ENCODE measurements at places on chromosomes 1 and 21.

DNA sequence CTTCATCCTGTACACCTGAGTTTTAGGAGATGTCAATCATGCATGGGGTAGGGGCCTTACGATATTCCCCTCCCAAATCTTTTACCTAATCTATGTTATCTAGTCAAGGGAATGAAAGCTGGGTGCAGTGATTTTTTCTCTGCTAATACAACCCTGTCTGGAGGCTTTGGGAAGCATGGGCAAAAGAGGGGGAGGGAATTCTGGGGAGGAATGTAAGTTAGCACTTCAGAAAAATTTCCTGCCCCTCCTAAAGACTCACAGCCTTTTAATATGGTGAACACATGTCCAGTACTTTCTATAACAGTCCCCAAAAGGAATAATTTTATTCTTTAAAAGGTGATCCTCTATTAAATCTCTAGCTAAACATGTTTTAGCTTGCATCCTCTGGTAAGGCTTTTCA is 25.6 kb upstream of the PRELP start:
- DNase-seq = no peak

GRCh38 chr1:22100168-22100567 is 42.7 kb downstream of the WNT4 start:
- DNase-seq = no peak

DNA sequence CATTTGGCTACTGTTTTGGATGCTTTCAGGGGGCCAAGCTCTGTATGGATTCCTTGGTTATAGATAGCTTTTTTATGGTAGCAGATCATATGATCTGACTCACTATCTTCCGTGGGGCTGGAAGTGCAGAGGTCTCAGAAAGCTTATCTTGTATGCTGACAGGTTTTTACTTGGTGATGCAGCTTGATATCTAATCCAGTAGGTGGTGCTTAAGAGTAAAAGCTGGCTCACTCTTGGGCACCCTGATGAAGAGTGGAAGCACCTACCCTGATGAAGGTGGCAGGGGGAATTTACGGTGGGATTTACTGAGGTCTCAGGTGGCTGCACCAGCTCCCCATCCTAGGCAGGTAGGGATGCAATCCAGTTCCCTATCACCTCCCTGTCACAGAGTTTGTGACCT is 151.2 kb downstream of the PTBP2 start:
- no peak for DNase-seq

GRCh38 chr1:236345728-236346127 is 48.4 kb upstream of the EDARADD start:
- DNase-seq = no peak

GRCh38 chr1:38905985-38906384 is 24.6 kb upstream of the GJA9 start:
- DNase-seq = no peak

GRCh38 chr1:248841702-248842395 is 3.8 kb downstream of the ZNF672 start:
- no peak for DNase-seq

GRCh38 chr1:18332576-18332975 is 148.2 kb upstream of the KLHDC7A start:
- no peak for DNase-seq

DNA sequence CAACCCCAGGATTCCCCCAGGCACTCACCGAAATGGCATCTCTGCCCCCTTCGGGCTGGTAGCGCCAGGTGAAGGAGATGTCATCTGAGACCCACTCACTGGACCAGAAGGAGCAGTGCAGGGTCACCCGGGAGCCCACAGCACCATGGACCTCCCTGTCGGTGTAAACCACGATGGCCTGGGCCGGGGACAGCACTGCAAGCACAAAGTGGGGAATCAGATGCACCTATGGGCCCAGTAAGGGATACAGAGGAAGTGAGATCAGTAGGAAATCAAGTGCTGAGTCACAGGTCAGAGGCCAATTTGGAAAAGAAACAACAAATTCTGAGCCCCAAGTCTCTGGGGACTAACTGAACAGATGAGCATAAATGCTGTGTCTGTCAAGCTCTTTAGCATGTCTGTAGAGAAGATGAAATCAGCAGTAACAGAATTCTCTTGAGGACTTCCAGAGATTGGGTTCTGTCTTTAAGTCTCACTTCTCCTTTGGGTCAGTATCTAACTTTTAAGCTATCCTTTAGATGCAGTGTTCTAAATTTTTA is 2.5 kb downstream of the MPZ start:
- no peak for DNase-seq

GRCh38 chr1:234154320-234155251 is 218.7 kb upstream of the COA6 start:
- no peak for DNase-seq

GRCh38 chr1:192552760-192553191 is 22.8 kb upstream of the RGS1 start:
- DNase-seq = no peak

- no peak for DNase-seq
Observed at GRCh38 chr1:59502009-59502691, 205.3 kb downstream of the FGGY start.

GRCh38 chr1:100328133-100328532 is 24.2 kb upstream of the CDC14A start:
- no peak for DNase-seq

- DNase-seq = no peak
Observed at GRCh38 chr21:41663805-41664788, 102.8 kb downstream of the RIPK4 start.

DNA sequence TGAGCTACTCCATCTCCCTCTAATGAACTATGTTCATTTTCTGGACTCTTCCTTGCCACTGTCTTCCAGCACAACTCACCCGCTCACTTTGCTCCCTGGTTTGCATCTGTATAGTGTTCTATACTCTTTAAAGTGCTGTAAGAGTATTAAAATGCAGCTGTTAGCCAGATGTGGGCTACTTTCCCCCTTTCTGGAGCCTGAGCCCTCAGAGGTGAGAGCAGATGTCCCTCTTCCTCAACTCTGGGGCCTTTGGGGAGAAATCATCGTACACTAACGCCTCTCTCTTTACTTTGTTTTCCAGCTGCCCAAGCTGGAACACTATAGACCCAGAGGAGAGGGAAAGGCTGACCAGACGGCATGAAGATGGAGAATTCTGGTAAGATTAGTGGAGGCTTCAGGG is 39.4 kb downstream of the CAPN2 start:
- no peak for DNase-seq

- DNase-seq = no peak
Observed at GRCh38 chr1:99456536-99456935, 189.4 kb upstream of the PALMD start.

- DNase-seq = no peak
Observed at GRCh38 chr21:44332383-44332782, 6.8 kb downstream of the CFAP410 start.

GRCh38 chr1:113388017-113388620 is 2.2 kb upstream of the MAGI3 start:
- no peak for DNase-seq

DNA sequence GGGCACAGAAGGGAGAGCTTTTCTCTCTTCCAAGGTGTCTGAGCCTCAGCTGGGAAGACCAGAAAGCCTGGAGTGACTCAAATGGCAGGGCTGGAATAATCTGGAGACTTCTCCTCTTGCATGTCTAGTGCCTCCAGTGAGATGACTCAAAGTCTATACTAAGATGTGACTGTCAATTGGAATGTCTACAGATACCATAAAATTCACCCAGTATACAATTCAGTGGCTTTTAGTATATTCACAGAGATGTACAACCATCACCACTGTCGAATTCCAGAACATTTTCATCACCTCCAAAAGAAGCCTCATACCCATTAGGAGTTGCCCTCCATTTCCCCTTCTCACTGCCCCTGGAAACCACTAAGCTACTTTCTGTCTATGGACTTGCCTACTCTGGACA is 47.9 kb upstream of the CNN3 start:
- DNase-seq = no peak

DNA sequence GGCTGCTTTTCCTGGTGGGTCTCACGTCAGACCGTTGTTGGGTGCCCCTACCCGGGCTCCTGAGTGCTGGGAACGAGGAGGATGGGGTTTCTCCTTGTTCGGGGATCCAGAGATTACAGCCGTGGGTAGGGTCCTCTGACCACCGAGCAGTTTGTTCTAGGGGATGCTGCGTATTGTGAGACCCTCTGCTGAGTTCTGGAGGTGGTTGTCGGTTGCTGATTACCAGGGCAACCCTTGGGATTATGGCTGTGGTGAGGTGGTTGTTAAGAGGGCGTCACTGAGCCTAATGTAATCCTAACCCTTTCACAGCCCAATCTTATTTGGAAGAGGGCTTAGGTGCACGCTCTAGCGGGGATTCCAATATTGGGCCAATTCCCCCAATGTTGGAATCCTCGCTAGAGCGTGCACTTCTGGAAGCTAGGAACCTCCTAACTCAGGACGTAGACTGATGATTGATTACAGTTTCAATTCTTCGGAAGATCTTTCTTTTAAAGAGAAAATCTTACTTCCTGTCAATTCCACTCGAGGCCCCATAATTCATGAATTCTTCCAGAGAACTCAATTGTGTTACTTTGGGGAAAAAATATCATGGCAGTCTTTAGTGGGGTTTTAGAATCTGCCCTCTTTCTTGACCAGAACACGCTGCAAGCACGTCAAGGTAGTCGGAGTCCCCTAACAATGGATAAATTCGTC is 483 bp downstream of the TCEANC2 start:
- no peak for DNase-seq

GRCh38 chr1:226566760-226567159 is 18.2 kb downstream of the STUM start:
- DNase-seq = no peak

DNA sequence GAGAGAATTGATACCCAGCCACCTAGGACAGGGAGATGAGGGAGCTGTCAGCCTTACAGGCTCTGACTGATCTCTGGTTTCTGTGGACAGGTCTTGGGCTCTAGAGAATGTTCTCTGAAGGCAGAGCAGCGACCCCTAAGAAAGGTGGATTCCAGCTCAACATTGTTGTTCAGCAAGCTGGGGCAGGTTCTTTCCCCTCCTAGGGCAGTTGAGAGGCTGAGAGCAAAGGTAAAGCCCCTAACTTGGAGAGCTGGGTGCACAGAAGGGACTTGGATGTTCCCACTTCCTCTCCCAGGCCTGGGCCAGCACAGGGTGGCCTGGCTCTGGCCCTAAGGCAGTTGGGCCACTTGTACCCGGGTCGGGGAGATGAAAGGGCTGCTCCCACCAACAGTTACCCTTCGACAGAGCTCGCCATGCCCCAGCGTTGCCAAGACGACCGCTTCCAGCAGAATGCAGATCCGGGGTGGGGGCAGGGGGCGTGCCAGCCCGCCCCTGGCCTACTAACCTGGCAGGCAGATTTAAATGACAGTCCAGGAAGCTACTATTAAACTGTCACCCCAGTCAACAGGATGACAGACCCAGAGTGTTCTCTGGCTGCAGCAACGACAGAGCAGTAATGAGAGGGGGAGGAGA is 31.6 kb downstream of the LRP8 start:
- DNase-seq = no peak

DNA sequence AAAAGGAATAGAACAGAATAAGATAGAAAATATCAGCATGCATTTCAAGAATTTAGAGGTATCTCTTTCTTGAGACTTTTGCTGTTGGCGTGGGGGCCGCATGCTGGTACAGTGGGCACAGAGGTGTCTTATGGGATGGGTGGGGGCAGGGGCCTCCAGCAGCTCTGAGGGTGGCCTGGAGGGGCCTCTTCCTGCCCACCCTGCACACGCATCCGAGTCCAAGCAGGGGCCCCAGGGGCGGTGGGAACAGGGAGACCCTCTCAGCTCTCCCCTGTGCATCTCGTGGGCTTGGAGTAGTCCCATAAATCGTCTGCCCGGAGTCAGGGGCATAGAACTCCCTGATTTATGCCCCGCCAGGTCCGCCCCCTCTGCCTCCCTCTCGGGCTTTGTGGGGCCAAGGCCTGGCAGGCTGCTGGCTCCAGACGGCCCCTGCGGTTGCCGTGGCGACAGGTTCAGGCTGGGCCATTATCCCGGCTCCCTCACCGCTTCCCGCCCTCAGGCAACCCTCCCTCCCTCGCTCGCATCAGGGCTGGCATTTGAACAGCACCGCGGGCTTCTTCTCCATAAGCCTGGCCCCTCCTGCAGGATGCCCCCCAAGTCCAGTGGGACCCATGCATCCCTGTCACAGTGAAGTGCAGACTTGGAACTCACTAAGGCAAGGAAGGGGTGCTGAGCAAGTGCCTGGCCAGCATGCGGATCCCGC is 133.2 kb upstream of the ZBTB40 start:
- DNase-seq = no peak

DNA sequence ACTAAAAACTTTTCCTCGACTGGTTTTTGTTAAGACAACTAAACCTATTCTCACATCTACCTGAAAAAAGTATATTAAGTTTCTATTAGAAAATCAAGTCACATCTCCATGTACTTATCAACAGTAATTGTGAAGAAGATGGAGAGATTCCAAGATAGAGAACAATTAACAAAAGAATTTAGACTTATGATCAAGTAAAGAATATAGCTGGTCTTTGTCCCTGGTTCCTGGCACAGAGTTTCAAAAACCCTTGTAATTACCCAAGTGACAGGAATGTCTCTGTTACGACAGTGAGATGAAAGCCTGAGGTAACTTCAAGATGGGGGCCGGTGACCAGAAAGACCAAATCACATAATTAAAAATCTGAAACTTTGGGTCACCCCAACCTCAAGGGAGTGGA is 91.6 kb downstream of the ASH1L start:
- no peak for DNase-seq

GRCh38 chr1:19384772-19385187 is 72.7 kb downstream of the SLC66A1 start:
- DNase-seq = no peak

- no peak for DNase-seq
Observed at GRCh38 chr1:31952825-31953220, 14.7 kb upstream of the PTP4A2 start.

DNA sequence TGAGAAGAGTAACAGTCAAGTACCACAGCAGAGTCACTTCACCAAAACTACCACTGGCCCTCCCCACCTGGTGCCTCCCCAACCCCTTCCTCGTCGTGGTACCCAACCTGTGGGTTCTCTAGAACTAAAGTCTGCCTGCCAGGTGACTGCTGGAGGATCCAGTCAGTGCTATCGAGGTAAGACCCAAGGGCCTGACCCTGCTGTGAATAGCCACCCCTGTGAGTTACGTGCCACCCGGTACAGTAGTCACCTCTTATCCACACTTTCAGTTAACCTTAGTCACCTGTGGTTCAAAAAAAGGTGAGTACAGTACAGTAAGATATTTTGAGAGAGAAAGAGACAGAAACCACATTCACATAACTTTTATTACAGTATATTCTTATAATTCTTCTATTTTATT is 16.5 kb downstream of the TTF2 start:
- DNase-seq = no peak

GRCh38 chr1:65882076-65882475 is 89.4 kb downstream of the PDE4B start:
- DNase-seq = no peak

GRCh38 chr1:182357913-182358312 is 33.7 kb downstream of the GLUL start:
- DNase-seq = no peak
